HepG2 (cell line): ENCODE measurements at places on chromosomes 7 and 10.

DNA sequence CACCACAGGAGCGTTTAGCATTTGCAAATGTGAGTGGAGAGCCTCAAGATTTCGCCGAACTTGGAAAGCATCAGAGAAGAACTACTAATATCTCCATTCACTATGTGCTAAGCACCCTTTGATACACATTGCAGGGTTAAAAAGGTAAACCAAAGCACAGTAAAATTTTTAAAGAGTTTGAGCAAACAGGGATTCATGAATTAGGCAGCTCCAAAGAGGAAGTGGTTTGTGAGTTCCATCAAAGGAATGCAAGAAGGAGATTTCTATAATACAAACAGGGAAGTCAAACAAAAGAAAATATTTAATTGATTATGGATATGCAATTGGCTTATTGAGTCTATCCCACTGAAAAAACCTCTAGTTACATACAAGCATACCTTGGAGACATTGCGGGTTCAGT, 81.1 kb upstream of the TMEM72 start:
- DNase-seq = no peak

GRCh38 chr10:113708640-113709039, 28.9 kb downstream of the CASP7 start:
- DNase-seq = no peak

GRCh38 chr7:108308276-108308675, 148.0 kb downstream of the NRCAM start:
- no peak for DNase-seq

DNA sequence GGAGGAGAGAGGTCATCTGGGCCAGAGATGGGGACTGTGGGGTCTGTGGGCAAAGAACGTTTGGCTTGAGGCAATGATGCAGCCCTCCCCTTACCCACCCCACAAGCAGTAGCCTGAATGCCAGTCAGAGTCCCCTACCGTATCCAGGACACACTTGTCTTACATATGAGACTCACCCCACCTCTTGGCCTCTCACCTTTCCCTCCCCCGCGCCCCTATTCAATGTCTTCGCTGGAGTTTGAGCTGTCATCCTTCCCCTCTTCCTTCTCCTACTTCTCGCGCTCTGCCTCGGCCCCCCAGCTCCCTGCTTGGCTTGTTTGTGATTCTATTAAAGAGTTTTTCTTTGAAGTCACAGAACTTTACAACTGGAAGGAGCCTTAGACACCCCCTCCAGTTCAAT, 8.9 kb downstream of the PRRT4 start:
- no peak for DNase-seq

DNA sequence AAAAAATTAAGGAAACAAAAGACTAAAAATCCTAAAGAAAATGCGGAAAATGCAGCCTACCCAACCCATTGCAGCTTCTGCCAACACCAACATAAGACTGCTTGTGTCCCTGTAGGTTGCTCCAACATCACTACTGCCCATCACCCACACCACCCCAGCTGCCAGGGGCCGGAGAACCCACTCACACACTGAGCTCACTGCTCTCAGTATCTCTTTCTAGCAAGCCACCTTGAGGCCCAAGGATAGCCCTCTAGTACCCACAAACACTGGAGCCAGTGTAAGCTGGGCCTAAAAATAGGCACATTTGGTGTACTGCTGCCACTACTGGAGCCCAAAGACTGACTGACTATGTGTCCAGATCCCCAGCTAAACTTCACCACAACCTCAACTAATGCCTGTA, 67.3 kb downstream of the MEST start:
- no peak for DNase-seq

DNA sequence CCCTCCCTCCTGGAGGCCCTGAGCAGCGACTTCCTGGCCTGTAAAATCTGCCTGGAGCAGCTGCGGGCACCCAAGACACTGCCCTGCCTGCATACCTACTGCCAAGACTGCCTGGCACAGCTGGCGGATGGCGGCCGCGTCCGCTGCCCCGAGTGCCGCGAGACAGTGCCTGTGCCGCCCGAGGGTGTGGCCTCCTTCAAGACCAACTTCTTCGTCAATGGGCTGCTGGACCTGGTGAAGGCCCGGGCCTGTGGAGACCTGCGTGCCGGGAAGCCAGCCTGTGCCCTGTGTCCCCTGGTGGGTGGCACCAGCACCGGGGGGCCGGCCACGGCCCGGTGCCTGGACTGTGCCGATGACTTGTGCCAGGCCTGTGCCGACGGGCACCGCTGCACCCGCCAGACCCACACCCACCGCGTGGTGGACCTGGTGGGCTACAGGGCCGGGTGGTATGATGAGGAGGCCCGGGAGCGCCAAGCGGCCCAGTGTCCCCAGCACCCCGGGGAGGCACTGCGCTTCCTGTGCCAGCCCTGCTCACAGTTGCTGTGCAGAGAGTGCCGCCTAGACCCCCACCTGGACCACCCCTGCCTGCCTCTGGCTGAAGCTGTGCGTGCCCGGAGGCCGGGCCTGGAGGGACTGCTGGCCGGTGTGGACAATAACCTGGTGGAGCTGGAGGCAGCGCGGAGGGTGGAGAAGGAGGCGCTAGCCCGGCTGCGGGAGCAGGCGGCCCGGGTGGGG, 2.2 kb downstream of the TRIM56 start:
- DNase-seq = no peak

DNA sequence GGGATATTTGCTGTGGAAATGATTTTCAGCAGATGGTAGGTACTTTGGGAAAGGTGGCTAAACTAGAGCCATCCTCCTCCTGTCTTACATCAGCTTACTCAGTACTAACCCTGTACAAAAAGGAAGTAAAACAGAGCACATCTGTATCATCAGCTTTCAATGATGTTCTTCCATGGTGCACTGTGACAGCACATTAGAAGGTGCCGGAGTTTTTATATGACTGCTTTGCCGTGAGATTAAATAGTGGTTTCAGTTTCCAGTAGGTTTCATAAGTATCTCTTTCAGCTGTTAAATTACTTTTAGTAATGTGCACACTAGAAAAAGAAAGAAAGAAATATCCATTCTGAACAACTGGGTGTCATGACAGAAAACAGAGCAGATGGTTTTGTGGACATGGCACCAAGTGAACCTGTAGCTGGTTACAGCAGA, 86.5 kb downstream of the ARID5B start:
- no peak for DNase-seq

DNA sequence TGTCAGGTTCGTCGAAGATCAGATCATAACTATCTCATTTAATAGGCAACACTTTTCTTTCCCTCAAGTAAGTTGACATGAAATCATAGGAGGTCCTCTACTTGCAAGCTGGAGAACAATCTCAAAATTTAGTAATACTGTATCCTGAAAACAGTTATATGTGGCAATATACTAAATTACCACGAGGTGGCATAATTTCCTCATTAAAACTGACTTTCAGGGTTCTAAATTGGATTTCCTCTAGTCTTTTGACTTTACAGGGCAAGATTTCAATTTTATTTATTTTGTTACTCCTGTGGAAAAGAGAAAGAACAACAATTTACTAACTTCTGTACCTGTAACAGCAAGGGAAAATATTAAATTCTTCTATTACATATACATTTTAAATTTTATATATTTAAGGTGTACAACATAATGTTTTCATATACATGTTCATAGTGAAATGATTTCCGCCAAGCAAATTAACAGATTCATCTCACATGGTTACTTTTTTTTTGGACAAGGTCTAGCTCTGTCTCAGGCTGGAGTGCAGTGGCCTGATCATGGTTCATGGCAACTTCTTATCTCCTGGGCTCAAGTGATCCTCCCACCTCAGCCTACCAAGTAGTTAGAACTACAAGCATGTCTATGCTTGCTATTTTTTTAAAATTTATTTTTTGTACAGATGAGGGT, 53.4 kb upstream of the CYP2C18 start:
- DNase-seq = peak; percentile 21

DNA sequence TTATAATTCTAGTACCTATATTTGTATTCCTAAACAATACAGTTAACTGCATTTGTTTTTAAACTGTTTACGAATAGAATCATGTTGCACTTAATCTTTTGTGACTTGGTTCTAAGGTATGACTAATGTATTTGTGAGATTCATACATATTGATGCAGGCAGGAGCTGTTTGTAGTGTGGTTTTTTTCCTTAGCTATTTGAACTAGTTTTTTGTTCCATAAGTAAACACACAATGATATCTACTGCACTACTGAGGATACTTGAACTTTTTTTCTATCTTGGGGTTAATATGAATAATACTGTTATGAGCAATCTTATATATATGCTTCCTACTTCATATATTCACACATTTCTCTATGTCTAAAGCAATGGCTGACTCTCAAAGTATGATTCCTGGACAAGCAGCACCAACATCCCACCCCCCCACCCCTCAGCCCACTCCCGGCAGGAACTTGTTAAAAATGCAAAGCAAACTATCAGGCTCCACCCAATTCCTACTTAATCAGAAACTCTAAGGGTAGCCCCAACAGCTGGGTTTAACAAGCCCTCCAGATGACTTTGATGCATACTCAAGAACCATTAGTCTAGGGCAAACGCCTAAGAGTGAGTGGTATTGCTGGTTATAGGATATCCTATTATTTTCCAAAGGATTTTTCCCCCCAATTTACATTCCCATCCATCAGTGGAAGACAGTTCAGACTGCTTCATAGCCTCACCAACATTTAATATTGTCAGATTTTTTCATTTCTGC, 25.8 kb downstream of the BRAF start:
- DNase-seq = no peak

DNA sequence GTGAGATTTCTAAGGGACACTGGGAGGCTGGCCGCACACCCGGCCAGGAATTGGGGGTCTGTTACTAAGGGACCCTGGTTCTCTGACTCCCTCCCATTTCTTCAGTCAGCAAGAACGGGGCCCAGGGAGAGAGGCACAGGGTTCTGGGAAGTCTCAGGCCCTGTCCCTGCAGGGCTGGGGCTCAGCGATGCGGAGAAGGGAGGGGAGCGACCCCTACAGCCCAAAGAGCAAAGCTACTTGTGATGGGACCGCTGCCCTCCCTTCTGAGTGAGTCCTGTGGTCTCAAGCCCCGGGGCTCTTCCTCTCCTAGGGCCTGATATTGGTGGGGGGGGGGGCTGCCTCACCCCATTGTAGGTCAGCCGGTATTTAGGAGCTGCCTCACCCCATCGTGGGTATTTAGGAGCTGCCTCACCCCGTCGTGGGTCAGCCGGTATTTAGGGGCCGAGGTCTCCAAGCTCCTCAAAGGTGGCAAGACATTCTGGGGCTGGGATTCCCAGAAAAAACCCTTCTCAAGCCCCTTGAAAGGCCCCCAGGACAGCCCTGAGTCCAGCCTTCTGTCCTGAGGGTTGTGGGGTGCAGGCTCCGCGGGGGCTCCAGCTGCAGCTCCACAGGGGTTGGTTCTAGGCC, 16.9 kb upstream of the NKX6-2 start:
- DNase-seq = peak; percentile 29

- DNase-seq = no peak
These were observed 3.5 kb upstream of the COMTD1 start for GRCh38 chr10:75239096-75239790.

GRCh38 chr7:132410861-132411541, 165.3 kb downstream of the PLXNA4 start:
- DNase-seq = no peak

GRCh38 chr7:5215313-5215712, 25.3 kb downstream of the WIPI2 start:
- no peak for DNase-seq

DNA sequence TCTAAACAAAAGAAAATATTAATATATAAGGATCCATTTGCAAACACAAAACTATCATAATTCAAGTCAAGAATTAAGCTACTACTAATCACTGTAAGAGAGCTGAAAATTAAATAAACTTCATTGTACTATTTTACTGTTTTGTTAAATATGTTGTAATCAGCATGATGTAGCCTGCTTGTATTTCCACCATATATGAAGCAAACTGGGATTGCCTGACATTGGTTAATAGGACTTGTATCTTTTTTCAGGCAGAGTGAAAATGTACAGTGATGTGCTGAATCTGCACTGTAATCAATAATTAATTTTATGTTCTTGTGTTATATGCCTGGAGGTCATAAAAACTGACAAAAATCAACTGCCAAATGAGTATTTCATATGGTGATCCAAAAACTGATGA, 25.4 kb downstream of the TRDMT1 start:
- no peak for DNase-seq

DNA sequence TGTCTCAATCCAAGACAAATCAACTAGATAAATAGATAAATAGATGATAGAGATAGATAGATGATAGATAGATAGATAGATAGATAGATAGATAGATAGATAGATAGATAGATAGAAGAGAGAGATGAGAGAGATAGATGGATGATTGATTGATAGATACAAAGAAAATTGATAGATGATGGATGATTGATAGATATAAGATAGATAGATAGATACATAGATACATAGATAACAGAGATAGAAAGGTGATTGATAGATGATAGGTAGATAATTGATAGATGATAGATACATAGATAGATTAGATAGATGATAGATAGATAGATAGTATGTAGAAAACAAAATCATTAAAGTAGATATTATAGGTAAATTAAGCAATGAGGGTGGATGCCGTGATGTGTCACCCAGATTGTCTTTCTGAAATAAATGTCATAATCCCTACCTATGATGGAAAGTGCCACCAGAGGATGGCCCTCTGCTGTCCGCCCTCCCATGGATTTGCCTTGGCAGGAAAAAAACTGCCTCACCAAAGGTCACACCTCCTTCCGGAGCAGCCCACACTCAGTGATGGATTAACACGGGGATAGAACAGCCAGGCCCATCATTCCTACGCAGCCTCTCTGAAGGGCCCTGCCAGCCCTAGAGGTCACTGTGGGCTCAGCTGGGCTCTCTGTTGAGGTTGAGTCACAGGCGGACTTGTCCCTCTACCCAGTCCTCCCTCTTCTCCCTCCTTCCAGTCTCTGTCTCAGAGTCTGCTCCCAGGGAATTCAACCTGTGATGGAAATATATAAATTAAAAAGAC, 50.8 kb downstream of the KCNH2 start:
- no peak for DNase-seq

DNA sequence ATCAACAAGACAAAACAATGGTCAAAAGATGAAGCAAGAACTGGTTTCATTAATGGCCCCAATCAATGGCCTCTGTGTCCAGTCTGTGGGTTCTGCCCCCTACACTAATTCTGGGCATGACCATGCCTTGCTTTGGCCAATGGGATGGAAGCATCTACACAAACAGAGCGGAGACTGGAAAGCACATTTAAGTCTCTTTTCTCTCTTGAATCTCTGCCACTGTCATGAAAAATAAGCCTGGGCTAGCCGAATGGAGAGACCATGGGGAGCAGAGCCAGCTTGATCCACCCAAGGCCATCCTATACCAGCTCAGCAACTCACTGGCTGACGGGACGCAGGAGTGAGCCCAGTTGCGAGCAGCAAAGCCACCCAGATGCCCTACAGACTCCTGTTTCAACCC, 30.9 kb downstream of the ANKRD16 start:
- DNase-seq = no peak

- no peak for DNase-seq
These were observed 378.9 kb upstream of the AUTS2 start for GRCh38 chr7:69219381-69219780.

GRCh38 chr7:191981-192649, at the start of gene FAM20C:
Gene FAM20C (plus strand): TSS chr7:192571. CDS start chr7:193200, 629 bp downstream.
- DNase-seq = no peak

- DNase-seq = no peak
These were observed 80.8 kb downstream of the WDR11 start for GRCh38 chr10:120931999-120932398.
